ENCODE measurements at places on chromosomes 7 and 10.

GRCh38 chr10:93859049-93859655 is 34.6 kb upstream of the SLC35G1 start:
- DNase-seq: no peak

- no peak for DNase-seq
Measured at GRCh38 chr10:1661416-1661815, 75.9 kb downstream of the ADARB2 start.

DNA sequence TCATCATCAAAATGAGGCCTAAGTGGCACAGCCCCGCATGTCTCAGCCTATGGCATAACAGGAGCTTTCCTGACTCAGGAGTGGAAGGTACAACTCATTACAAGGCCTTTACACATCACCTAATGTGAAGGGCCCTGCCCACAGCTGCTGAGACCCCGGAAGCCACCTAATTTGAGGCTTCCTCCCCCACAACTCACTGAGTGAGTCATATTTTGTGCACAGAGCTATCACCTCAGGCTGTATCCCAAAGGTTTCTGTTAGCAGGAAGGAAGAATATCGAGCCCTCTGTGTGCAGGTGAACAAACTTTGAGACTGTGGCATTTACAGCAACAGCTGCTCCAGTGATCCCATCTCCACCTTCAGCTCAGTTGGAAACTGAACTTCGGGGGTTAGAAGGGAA is 20.6 kb downstream of the HTR5A start:
- no peak for DNase-seq

GRCh38 chr7:12581897-12582296 is 11.4 kb downstream of the SCIN start:
- no peak for DNase-seq

DNA sequence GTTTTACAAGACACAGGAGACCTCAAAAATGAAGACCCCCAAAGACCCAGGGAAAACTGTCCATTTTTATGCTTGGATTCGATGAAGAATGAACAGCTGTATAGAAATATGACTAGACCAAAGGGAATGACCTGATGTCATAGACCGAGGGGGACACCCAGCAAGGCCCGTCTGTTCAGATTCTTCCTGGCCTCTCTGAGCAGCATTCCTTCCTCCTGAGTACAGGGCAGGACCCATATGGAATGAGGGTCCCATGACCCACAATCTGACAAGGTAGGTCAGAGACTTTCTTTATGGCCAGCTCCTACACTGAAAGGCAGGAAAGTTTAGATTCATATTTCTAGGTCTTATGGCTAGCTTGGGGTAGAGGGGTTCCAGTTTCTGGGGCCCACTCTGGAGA is 356.0 kb downstream of the GATA3 start:
- no peak for DNase-seq

GRCh38 chr7:116426428-116427156 is 72.9 kb upstream of the CAV2 start:
- no peak for DNase-seq

- no peak for DNase-seq
Measured at GRCh38 chr7:66500087-66500486, 128.6 kb upstream of the KCTD7 start.

GRCh38 chr7:94630855-94631254 is 25.1 kb downstream of the SGCE start:
- DNase-seq: no peak

GRCh38 chr7:98368716-98369115 is 32.2 kb downstream of the BAIAP2L1 start:
- DNase-seq: no peak

- no peak for DNase-seq
Measured at GRCh38 chr7:47578579-47579270, 3.2 kb downstream of the TNS3 start.
